Activated CD4-positive, alpha-beta T cell treated with anti-CD3 and anti-CD28 coated beads, Interleukin-2, amount 50 U/mL, for 48 hours (primary cell): ENCODE measurements at places on chromosomes 3 and 15.
A peak's percentile ranks its signal among the peaks of the same experiment; 100 is the strongest.

DNA sequence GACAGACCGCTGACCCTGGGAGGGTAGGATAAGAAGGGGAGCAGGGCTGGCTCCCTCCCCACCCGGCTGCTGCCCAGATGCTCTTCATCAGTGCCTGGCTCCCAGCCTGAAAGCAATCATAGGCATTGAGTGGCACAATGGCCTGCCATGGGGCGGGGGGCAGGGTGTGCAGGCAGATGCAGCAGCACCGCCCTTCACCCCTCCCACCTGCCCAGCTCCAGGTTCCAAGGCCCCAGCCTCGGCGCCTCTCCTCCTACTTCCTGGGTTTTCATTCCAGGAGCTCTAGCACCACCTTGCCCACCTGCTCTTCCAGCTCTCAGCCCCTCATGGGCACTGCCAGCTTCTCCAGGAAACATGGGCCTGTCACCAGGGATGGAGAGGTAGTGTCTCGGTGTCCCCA, 101.7 kb downstream of the MEGF11 start:
- DNase-seq, result no peak

GRCh38 chr15:51754267-51754666, 2.9 kb downstream of the TMOD2 start:
- no peak for DNase-seq

GRCh38 chr15:66169023-66169422, 84.5 kb downstream of the MEGF11 start:
- no peak for DNase-seq

DNA sequence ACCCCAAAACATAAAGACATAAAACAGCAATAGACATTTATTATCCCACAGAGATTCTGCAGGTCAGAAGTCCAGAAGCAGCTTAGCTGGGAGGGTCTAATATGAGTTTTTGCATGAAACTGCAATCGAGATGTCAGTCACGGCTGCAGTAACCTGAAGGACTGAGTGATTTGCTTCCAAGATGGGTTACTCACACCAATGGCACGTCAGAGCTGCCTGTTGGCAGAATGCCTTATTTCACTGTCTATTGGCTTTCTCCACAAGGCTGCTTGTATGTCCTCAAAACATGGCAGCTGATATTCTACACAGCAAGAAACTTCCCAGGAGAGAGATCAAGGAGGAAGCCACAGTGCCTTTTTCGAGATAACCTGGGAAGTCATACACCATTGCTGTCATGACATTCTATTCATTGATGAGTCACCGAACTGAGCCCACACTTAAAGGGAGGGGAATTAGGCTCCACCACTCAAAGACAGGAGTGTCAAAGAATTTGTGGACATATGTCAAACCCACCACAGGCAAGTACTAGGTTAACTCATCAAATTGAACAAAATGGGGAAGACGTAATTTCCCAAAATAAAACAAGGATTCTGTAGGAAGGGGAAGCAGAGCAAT, 122.2 kb downstream of the SYNPR start:
- no peak for DNase-seq

- no peak for DNase-seq
Observed at GRCh38 chr15:97972366-97972765, 11.9 kb downstream of the ARRDC4 start.

GRCh38 chr3:65597226-65597951, 441.3 kb downstream of the MAGI1 start:
- no peak for DNase-seq

- DNase-seq, result no peak
Observed at GRCh38 chr3:5809586-5810246, 622.2 kb downstream of the EDEM1 start.

DNA sequence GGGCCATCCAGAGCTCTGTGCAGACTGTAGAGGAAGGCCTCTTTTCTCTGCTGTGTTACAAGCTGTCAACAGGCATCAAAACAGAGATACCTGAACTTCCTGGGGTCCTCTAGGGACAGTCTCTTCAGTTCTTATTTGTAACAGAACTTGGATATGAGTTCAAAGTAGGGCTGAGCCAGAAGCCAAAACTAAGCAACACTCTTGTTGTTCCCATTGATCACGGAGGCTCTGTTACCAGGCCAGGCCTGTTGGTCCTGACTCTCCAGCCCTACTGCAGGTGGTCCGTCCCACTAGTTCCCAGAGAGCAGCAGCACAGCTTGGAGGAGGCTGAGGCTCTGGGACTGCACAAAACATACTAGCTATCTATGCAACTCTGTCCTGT, 13.1 kb upstream of the AHSG start:
- no peak for DNase-seq

GRCh38 chr3:162884373-162884772, 1387.8 kb downstream of the OTOL1 start:
- DNase-seq, result no peak

DNA sequence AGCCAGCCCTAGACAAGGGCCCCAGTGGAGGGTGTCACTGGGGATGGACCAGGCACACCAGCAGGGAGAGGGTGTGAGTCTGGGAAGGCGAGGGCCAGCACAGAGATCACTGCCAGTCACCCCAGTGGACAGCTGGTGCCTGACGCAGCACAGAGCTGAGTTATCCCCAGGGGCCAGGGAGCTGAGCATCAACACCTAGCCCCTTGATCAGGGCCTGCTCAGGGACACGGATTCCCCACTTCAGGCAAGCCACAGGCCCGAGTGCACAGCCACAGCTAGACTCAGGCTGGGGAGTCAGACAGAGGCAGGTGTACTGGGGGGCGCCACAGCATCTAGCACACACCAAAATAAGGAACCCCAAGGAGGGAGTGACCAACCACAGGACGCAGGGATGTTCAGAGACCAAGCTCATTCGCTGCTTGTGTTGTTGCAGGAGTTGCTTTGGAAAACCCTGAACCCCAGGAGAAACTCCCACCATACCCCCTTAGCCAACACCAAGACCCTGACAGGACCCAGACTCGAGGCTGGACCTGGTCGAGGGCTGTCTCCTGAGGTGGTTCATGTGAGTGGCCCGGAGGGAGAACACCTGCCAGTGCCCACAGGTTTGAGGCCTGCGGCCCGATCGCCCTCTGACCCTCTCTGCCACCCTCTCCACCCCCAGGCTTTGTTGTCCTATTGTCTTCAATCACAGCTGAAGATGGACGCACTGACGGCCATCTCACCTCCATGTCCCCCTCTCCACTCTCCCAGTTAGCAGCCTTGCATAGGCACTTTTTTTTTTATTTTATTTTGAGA, 146.8 kb downstream of the TPRA1 start:
- DNase-seq, result no peak

DNA sequence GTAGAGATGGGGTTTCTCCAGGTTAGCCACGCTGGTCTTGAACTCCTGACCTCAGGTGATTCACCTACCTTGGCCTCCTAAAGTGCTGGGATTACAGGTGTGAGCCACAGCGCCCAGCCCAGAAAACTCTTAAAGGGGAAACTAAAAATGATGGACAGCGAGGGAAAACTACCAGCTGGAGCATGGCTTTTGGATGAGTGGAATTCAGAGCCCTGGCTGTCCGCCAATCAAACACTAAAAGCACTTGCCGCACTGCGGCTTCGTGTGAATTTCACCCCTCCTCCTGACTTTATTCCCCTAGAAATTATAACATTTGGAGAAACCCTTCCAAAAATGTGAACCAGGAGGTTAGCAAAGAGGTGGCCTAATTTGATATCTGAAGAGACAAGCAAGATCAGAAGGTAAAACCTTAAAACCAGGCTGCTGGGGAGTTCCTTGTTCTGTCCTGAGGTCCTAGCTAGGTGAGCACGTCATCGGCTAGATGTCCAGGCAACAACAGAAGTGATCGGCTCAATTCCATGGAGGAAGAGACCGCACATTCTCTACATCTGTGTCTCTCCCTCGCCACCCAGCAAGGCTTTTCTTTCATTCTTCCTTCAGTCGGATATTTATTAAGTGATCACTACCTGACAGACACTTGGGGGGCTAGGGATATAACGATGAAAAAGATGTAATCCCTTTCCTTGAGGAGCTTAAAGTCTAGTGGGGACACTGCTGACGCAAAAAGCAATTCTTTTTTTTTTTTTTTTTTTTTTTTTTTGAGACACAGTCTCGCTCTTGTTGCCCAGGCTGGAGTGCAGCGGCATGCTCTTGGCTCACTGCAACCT, 1.7 kb downstream of the TM4SF19 start:
- no peak for DNase-seq

DNA sequence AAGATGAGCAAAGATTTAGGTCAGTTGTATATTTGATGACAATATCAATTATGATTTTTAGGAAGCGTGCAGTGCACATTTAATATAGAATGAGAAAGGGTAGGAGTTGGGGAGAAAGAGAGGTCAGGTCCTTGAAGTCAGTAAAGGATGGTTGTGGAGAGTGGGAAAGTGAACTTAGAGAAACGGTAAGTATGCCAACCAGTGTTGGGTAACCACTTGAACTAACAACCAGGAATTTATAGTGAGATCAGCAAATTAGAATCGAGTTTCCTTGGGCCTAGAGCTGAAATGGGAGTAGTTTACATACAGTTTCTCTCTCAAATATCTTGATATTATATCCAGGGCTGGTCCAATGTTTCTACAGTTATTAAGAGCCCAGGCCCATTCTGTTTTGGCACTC, 188.5 kb upstream of the RBMS3 start:
- no peak for DNase-seq

- no peak for DNase-seq
Observed at GRCh38 chr3:51703068-51703760, 3.7 kb upstream of the GRM2 start.

- DNase-seq, result no peak
Observed at GRCh38 chr3:53320697-53321096, 26.6 kb downstream of the DCP1A start.

DNA sequence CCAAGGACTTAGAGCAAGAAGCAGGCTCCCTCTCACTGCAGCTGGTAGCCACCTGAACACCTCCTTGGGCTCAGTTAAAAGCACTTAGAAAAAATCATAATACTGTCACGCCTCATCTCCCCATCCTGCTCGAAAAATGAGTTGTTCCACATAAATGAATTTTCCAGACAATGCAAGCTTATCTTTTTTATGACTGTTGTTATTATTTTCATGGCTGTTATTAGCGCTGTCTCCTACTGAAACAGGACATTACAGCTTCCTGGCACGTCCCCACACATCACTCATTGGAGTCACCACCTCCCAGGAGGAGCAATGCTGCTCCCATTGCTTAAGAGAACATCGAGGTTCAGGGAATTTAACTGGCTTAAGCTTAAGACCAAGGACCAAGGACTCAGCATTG, 26.5 kb downstream of the CCDC33 start:
- no peak for DNase-seq

- DNase-seq, result no peak
Observed at GRCh38 chr15:71779073-71779797, 31.1 kb upstream of the NR2E3 start.

DNA sequence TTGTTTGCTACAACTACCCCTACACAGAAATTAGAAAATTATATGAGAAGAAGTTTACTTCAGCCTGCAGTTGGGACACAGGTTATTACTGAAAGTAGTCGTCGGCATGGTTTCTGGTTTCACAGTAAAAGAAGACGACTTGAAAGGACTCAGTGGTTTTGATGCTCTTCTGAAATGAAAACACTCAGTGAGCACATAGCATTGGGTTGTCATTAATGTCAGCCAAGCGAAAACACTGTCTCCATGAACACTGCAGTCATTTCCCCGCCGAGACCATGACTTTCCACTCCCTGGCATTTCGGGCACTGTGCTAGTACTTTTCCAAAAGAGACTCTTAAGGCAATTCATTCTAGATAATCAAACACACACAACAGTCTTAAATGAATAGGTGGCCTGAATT, 69.2 kb upstream of the ICE2 start:
- DNase-seq, result peak; percentile 80

DNA sequence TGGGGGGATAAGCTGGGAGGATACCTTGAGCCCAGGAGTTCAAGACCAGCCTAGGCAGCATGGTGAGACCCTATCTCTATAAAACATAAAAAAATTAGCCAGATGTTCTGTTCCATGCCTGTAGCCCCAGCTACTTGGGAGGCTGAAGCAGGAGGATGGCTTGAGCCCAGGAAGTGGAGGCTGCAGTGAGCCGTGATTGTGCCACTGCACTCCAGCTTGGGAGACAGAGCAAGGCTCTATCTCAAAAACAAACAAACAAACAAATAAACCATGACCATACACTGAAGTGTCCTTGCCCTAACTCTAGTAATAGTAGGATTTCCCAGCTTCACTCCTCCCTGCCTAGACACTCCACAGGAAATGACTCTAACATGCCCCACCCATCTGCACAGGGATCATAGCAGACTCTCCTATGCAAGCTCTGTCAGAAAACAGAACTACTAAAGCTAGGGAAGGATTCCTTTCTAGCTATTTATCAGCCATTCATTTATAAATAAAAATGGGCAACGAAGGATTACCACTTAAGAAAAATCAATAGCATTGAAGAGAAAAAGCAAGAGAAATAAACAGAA, 4.6 kb downstream of the ERICH6 start:
- DNase-seq, result no peak

DNA sequence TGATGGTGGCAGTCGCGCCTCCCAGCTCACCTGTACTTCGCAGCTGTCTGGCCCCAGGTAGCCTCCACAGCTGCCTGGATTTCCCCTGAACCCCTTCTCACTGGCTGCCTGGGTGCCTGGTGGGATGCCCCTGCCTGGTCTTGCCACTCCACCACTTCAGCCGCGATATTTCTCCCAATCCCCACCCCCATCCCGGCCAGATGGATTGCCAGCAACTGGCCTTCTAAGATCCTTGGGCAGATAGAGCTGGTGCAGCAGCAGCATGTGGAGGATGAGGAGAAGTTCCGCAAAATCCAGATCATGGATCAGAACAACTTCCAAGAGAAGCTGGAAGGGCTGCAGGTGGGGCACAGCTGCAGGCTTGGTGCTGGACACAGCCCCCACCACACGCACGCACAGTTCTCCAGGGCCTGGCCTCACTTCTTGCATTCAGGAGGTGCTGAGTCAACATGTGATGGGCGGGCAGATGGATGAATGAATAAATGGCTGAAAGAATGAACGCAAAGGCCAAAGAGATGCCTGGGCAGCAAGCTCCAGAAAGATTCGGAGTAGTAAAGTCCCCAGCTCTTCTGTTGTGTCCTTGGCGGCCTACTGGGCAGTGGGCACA, 35.7 kb downstream of the DNAH1 start:
- no peak for DNase-seq

GRCh38 chr3:48681541-48681880, 4.2 kb downstream of the NCKIPSD start:
- no peak for DNase-seq

- no peak for DNase-seq
Observed at GRCh38 chr15:38507570-38507969, 53.6 kb downstream of the FAM98B start.

GRCh38 chr15:83287541-83288027, 3.1 kb upstream of the BNC1 start:
- DNase-seq, result no peak

DNA sequence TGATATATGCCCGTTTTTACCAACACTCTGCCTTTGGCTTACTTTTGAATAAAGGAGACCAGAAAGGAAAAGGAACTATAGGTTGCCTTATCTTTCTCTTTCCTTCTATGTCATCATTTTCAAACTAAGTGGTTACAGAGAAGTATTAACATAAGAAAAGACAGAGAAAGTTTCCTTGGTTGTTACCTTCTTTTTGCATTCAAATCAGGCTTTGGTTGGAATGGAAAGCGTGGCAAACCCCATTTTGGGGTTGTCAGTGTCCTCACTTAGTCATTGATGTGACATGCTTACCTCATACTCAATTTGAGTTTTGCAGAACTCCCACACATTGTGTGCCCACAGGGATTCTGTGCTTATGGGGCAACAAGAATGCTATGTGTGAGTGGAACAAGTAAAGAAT, 3.7 kb upstream of the THRB start:
- DNase-seq, result no peak
